ENCODE measurements at places on chromosomes 4 and X.

- no peak for DNase-seq
These were observed 852.2 kb upstream of the NDST4 start for GRCh38 chr4:115965588-115965987.

- no peak for DNase-seq
These were observed 112.2 kb downstream of the AGTR2 start for GRCh38 chrX:116282751-116283150.

GRCh38 chr4:79982601-79983322, 90.3 kb downstream of the ANTXR2 start:
- no peak for DNase-seq

- no peak for DNase-seq
These were observed 37.7 kb upstream of the VMA21 start for GRCh38 chrX:151359341-151359740.

GRCh38 chrX:40772290-40772689, 36.9 kb upstream of the MED14 start:
- DNase-seq, result no peak

DNA sequence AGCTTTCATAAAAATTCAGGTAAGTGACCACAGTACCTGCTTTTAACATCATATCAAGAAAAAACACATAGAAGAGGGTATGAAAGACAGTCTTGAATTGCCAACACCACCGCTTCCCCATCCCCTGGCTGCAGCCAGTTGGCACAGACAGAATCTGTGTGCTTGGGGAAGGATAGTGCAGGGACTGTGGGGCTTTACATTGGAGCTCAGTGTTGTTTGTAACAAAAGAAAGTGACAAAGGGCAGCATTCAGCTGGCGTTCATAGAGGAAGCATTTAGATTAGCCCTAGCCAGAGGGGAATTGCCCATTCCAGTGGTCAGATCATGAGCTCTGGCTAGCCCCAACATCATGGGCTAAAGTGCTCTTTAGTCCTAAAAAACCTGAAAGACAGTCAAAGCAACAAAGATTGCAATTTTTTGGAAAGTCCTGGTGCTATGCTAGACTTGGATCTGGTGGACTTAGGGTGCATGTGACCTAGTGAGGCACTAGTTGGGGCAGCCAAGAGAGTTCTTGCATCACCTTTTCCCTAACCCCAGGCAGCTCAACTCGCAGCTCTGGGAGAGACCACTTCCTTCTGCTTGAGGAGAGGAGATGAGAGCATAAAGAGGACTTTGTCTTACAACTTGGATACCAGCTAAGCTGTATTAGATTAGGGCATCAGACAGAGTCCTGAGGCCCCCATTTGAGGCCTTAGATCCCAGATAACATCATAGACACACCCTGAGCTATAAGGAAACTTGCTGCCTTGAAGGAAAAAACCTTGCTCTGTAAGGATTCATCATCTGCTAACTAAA, 1602.4 kb upstream of the ADGRL3 start:
- no peak for DNase-seq

GRCh38 chr4:81486502-81486901, 14.8 kb upstream of the RASGEF1B start:
- no peak for DNase-seq
